ENCODE measurements at places on chromosomes 5 and 9. TPM values are rescaled to one million over a fixed set of nuclear protein-coding genes. Genes with fewer than 3 reads are reported as not detected.

Gene IRX2
- total RNA-seq = 11.3 TPM

Gene PTGDS
- total RNA-seq = 0.26 TPM

Gene SMIM32
- total RNA-seq = not detected

Gene TBC1D2
- 54.0 TPM for total RNA-seq

Gene FAM13B
- total RNA-seq = 10.5 TPM
